ENCODE measurements at places on chromosomes 2 and 18.

DNA sequence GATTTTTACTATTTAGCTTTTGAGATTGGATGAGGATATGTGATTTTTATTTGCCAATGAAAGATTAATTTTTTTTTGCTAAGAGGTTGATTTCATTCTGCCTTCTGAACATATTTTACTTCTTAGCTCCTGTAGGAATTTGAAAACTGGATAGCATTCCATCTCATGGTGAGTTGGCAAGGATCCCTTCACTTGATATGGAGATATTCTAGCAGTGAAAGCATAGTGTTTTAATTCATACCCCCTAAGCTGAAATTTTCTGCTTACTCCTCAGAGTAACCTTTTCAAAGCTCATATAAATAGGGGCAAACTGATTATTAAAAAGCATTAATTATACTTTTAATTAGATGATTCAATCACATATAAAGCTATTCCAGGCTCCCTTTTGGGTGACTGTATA lies 61.0 kb upstream of the KCNJ3 start:
- DNase-seq, result no peak

GRCh38 chr2:26522751-26523171 lies 44.8 kb upstream of the OTOF start:
- DNase-seq, result no peak

- no peak for DNase-seq
Measured at GRCh38 chr2:190722061-190722759, 73.3 kb downstream of the NAB1 start.

GRCh38 chr2:235981631-235982030 lies 186.6 kb downstream of the GBX2 start:
- DNase-seq, result no peak

DNA sequence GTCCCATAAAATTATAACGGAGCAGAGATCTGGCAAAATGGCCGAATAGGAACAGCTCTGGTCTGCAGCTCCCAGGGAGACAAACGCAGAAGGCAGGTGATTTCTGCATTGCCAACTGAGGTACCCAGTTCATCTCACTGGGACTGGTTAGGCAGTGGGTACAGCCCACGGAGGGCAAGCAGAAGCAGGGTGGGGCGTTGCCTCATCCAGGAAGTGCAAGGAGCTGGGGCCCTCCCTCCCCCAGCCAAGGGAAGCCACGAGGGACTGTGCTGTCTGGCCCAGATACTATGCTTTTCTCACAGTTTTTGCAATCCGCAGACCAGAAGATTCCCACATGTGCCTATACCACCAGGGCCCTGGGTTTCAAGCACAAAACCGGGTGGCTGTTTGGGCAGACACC lies 22.8 kb downstream of the ICA1L start:
- no peak for DNase-seq

DNA sequence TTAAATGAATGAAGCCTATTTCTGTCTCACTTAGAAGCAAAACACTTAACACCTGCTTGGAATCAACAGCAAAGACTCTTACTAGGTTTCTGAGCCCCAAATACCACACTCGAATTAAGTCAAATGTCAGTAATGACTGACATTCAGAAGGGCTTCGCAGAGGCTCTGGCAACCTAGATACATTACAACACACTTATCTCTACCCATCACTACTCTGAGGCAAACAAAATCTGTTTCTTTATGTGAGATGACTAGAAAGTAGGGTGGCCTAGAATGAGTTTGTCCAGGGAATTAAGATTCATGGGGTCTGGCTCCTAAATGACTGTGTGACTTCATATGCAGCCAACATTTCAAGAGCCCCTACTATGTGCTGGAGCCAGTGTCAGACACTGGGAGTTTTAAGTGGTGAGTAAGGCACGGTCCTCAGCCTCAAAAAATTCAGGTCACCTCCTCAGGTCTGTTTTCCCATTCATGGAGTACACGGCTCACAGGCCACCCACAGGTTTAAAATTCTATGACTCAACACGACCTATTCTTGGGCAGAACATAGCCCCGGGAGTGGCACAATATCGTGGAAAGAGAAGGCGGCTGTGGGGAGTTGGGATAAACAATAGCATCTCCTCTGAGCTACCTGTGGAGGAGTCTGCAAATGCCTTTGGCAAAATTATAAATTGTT lies 150.3 kb upstream of the ZFP36L2 start:
- DNase-seq, result no peak

- DNase-seq, result no peak
Measured at GRCh38 chr18:9103376-9103873, 926 bp downstream of the NDUFV2 start.

DNA sequence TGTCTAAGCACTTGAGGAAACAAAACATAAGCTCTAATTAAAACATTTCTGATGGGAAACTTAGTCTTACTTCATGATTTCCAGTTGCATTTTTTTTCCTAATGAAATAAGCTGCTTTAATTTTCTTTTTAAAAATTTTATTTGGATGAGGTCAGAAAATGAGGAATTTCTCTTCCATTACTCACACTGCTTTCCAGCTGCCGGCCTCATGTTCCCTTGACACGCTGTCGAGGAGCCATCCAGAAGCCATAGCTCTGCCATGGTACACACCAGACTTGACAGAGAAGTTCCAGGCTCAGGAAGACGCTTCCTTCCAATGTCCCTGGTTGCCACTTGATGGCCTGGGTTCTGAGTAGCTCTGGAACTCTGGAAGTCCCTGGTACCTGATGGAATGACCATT lies 12.1 kb upstream of the MAPRE2 start:
- DNase-seq, result no peak

- DNase-seq, result no peak
Measured at GRCh38 chr2:106858810-106859209, 27.2 kb downstream of the ST6GAL2 start.

- DNase-seq, result no peak
Measured at GRCh38 chr18:22427822-22428549, 10.3 kb upstream of the CTAGE1 start.

- DNase-seq, result no peak
Measured at GRCh38 chr2:155308367-155309009, 610.0 kb downstream of the KCNJ3 start.

DNA sequence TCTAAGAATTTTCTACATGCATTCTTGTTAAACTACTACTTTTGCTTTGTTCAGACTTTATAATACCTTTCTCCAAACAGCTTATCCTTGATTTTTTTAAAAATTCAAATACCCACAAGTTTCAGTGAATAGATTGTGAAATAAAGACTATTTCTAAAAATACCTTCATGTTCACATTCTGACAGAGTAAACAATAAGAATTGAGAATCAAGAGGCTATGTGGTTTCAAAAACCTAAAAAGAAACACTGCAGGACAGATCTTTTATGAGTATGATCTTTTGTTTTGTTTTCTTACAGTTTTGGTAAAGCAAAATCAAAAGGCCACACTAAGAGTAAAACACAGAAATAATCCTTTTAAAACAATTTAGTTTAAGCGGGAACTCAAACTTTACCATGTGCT lies 21.2 kb downstream of the ALS2 start:
- no peak for DNase-seq

GRCh38 chr2:202237787-202238233 lies 587 bp downstream of the SUMO1 start:
- peak; percentile 70 for DNase-seq

DNA sequence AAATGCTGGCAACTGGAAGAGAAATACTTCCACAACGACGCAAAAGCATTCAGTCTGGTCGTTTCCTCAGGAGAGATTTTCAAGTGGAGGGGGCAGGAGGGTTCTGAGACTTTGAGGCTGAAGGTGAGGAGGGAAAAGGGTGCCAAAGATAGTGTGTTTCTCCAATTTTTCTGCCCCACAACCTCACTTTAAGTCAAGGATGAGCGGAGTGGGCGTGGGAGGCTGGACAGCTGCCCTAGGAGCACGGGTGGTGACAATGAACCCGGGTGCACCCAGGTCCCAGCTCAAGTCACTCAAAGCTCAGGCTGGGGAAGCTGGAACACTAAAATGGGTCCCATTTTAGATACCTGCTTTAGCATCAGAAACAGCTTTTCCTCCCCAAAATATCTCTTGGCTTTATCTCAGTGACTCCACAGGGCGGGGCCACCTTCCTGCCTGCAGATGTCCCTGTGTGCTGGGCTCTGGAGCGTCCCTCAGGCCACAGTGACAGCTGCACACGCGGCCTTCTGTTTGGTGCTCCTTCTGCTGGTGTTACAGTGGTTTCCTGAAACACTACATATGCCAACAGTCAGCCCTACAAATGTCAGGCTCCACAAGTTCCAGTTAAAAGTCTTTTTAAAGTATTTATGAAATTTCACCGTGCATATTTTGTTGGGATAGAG lies 1.4 kb upstream of the MBP start:
- peak; percentile 2 for DNase-seq

DNA sequence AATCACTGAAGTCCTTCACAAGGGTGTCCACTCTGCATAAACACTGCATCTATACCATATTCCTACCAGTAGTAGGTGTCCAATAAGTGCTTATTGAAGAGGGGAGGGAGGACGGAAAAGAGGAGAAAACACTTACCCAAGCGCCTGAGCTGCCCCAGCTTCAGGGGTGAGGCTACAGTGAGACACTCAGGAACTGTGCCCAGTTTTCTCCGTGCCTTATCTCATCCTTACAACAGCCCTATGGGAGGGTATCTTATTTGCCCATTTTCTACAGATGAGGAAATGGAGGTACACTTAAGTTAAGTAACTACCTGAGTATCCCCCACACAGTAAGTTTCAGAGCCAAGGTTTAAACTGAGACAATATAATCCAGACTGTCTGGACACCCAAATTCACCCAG lies 41.5 kb downstream of the RNF152 start:
- DNase-seq, result no peak

GRCh38 chr2:198706476-198707082 lies 751.2 kb downstream of the SATB2 start:
- no peak for DNase-seq

- DNase-seq, result no peak
Measured at GRCh38 chr2:127170452-127171197, 49.5 kb downstream of the CYP27C1 start.

DNA sequence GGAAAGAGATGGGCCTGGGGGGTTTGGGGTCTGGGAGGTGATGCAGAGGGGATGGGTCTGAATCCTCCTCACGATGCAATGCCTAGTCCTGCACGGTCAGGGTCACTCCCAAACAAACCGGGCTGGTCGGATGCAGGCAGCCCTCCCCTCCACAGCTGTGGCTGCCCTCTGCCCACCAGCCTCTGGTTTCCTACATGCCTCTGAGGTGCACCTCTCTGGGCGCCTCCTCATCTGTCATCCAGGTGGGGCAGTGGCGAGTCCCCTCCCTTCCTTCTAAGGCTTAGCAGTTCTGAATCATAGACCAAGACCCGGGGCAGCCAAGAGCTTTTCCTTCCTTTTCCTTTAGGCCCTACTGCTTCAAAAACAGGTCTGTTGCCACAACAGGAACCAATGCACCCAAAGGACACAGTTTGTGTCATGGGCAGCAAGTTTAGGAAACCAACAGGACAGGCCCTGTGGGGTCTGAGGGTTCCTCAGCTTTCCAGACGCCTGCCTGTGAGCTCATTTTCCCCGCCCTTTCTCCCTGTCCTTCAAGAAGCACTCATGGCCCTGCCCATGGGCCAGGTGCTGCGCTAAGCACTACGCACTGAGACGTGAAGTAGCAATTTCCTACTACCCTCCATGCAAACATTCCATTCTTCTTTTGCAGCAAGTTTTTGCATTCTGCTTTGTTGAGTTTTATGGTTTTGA lies 6.5 kb upstream of the MAL start:
- no peak for DNase-seq

GRCh38 chr2:182767578-182767977 lies 51.5 kb downstream of the DNAJC10 start:
- DNase-seq, result peak; percentile 62

DNA sequence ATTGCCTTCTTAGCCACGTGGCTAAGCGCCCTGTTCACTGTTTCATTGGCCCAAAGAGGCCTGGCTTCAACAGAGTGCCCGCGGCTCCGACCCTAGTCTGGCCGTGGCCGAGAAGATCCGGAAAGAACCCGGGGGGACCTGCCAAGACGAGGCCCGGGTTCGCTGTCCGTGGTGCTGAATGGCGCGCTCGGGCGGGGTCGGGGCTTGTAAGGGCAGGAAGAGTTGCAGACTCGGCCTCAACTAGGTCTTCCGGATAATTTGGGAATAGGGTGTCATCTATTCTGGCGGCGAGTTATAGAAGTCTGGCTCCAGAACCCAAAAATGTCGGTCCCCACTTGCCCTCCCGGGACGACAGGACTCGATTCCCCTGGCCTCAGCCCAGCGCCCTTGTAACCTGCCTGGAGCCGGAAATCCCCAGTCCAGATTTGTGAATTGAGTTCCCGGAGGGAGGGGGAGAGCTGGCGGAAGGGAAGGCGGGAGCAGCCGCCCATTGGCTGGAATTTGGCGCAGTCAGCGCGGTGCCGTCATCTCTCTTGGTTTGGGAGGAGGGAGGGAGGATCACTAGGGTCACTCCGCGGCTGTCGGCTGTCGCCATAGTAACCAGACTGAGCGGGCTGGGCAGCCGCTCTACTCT lies 3.5 kb downstream of the CDK5R2 start:
- DNase-seq, result peak; percentile 99

GRCh38 chr2:10532638-10533101 lies 84.5 kb upstream of the ODC1 start:
- no peak for DNase-seq

GRCh38 chr18:24582771-24583170 lies 122.3 kb downstream of the HRH4 start:
- DNase-seq, result no peak

GRCh38 chr2:160909781-160910242 lies 250.4 kb upstream of the TANK start:
- no peak for DNase-seq

GRCh38 chr2:55155764-55156281 lies 76.3 kb downstream of the CLHC1 start:
- DNase-seq, result peak; percentile 65

DNA sequence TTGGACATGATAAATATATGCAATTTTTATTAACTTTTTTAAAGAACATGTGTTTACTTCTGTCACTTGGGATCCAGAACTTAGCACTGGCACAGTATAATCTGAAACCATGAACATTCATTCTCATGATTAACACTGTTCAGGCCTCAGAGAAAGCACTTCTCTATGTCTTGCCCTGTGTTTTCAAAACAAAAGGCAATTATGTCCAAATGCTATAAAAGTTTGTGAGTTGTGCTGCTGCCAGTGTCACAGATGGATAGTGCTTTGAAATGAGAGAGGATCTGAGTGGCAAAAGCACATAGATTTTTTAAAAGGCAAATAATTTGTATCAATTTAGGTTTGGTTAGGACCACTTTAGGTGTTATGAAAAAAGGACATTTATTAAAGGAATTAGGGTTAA lies 470.5 kb upstream of the FAM98A start:
- DNase-seq, result no peak

- no peak for DNase-seq
Measured at GRCh38 chr2:79640001-79640400, 127.2 kb downstream of the CTNNA2 start.

All from NCI-H82 (cell line).